Dermis blood vessel endothelial cell (primary cell): ENCODE measurements at places on chromosomes 3 and 15.
A peak's percentile ranks its signal among the peaks of the same experiment; 100 is the strongest.

GRCh38 chr3:143511174-143511879 is 336.9 kb downstream of the SLC9A9 start:
- DNase-seq, result no peak

DNA sequence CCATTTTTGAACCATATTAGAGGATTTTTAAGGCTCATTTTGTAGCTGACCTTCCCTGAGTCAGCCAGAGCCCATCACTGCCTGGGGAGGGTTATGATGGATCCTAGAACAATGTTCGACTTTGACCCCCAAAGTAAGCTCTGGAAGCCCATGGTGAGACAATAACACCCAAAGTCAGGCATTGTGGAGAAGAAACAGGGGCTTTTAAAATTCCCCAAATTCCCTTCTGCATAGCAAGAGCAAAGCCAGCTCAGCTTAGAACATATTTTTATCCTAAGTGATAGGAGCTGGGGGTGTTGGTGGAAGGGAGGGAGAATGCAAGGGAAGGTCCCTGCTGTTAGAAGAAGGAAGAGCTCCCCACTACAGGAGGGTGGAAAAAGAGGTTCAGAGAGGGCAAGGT is 4.0 kb downstream of the ITGA11 start:
- no peak for DNase-seq

DNA sequence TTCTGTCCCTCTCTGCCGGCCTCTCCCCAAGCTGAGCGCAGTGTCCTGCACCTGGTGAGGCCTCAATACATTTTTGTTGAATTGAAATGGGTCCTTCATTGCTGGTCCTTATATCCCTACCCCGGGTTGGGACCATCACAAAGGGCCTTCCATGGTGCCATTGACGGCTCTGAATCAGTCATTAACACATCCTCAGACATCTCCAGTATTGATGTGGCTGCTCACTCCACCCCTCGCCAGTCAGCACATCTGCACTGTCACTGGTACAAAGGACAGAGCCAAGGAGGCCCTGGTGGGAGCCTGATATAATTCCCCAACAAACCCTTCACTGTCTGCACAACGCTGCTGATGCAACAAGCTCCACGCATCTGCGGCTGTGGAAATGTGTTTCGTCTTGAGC is 191.6 kb upstream of the TOPAZ1 start:
- no peak for DNase-seq

DNA sequence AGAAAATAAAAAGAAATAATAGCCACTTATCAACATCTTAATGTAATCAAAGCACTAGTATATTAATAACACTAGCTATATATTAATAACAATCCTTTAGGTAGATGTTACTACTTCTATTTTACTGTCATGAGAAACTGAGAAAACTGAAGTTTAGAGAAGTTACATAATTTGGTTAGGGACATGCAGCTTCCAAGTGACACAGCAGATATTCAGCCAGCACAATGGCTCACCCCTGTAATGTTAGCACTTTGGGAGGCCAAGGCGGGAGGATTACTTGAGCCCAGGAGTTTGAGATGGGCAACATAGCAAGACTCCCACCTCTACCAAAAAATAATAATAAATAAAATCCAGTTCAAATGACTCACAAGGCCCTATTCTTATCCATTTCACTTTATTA is 1.9 kb upstream of the UBR1 start:
- DNase-seq, result no peak

- no peak for DNase-seq
Measured at GRCh38 chr3:71376911-71377310, 206.6 kb downstream of the FOXP1 start.

DNA sequence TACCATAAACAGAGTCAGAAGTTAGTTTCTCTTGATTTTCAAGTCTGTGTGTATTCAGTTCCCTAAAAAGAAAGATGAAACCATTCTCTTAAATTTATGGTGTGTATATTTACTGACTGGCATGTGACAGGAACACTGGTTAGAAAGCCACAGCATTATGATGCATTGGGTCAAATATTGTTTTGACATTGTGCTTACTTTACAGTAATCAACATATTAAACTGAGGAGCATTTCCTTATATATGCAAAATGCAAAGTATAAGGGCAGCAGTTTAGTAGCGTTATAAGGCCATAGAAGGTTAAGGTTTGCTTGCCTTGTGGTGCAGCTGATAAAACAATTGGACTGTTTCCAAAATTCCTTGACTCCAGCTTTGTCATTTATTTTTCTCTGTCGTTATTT is 72.9 kb downstream of the EPHA3 start:
- no peak for DNase-seq

DNA sequence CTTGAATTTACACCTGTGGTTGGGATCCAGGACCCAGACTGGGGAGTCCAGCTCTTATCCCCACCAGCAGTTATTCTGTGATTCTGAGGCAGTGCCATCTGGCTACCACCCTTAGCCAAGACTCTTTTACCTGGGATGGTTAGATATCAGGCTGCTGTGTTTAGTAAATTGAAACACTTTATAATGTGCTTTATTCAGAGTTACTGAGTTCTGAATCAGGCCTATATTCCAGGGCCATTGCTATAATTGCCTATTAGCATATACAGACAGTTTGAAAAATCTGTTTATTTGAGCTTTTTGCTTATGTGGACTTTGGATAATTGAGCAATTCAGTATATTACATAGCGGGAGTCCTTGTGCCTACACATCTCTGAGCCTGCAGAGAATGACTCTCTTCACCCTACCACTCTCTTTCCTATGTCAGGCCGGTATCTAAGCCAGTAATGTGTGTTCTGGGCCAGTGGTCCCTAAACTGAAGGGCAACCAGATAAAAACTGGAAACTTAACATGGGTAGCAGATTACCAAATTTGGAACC is 45.4 kb upstream of the TRAK1 start:
- DNase-seq, result no peak

GRCh38 chr3:113268942-113269341 is 57.6 kb downstream of the BOC start:
- DNase-seq, result no peak

DNA sequence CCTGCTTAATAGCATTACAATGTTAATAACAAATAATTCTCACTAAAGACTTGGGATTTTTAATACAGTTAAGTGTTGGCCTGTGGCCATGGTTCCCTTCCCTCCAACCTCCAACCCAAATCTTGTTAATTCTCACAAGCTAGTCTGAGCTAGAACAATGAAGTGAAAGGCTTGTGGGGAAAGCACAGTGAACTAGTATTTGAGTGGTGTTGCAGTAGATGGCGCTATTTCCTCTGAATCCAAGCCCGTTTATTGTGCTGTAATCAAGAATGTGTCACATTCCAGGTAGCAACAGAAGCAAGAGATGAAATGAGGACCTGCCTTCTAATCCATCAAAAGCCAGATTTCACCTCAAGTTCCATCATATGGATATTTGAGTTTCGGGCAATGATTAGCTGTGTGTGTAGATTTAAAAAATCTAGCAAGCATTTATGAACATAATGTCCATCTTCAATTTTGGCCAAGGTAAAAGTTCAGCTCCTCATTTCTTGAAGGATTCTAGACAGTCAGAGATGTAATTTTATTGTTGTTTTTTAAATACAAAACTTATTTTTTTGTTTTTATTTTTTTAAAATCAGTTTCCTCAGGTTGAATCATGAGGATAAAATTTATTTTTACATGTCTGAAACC is 160.7 kb downstream of the SQOR start:
- peak; percentile 92 for DNase-seq

GRCh38 chr3:114144909-114145688 is 33.8 kb downstream of the DRD3 start:
- peak; percentile 64 for DNase-seq

DNA sequence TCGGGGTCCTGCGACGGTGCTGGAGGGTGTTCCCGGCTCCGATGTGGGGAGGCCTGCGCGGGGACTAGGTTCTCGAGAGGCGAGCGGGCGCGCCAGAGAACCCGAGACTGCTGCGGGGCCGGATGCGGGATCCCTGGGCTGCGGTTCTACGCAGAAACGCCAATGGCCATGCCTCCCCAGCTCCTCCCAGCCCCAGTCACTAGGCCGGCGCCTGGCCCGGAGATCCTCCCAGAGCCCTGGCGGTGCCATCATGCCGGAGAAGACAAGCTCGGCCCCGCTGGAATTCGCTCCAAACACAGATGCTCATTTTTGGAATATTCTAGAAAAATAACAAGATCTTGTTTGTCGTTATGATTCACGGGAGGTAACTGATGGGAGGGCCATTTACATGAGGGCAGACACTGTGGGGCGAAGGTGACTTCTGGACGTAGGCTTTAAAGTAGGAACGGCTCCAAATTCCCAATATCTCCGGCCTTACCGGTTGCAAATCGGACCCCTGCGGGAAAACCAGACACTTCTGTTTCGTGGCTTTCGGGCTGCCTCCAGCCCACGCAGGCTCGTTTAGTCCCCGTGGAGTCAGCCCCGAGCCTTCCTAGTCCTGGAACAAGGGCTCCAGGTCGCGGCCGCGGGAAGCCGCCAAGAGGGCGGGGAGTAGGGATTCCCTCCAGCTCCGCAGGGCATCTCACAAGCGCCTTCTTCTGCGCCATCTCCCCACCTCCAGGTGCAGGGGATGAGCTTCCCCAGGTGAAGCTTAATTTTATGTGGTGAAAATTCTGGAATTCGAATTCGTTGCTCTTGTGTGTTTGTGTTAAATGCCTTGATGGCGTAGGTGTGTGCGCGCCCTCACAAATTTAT is 74.8 kb upstream of the POLG start:
- DNase-seq, result no peak
